ENCODE measurements at places on chromosomes 13 and 19. TPM values are rescaled to one million over a fixed set of nuclear protein-coding genes. Genes with fewer than 3 reads are reported as not detected.

- H3K27me3 ChIP-seq = no peaks in the 10 kb centered on the region
- DNase-seq = no peak
- H3K4me1 ChIP-seq = peaks cover 79% of the 10 kb centered on the region
- peak overlapping the region; percentile 34 for H3K4me3 ChIP-seq
- peak overlapping the region; percentile 50 for H3K27ac ChIP-seq
These were observed 16.3 kb downstream of the LCP1 start for GRCh38 chr13:46165485-46166223.

DNA sequence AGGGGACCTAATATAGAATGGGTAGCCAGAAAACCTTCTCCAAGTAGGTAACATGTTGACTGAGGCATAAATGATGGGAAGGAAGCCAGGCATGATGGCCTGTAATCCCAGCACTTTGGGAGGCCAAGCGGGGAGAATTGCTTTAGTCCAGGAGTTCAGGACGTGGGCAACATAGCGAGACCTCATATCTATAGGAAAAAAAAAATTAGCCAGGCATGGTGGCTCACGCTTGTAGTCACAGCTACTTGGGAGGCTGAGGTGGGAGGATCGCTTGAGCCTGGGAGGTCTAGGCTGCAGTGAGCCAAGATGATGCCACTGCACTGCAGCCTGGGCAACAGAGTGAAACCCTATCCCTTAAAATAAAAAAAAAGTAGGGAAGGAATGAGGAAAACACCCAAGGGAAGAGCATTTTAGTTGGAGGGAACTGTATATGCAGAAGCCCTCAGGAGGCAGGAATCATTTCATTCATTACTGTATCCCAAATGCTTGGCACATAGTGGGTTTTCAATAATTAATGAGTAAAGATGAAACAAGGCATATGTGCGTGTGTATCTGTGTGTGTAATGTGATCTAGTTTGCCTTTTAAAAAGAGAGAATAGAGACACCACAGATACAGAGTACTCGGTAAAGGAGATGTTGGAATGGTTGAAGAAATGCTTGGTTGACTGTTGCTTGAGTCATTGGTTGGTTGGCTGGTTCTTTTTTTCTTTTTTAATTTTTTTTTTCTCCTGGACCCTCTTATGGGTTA, 2.2 kb upstream of the NUP62 start:
- no peak for DNase-seq
- H3K27ac ChIP-seq = peak overlapping the region; percentile 34
- no peak overlapping the region for H3K4me3 ChIP-seq
- peaks cover 50% of the 10 kb centered on the region for H3K4me1 ChIP-seq
- H3K36me3 ChIP-seq = peaks cover 38% of the 10 kb centered on the region

DNA sequence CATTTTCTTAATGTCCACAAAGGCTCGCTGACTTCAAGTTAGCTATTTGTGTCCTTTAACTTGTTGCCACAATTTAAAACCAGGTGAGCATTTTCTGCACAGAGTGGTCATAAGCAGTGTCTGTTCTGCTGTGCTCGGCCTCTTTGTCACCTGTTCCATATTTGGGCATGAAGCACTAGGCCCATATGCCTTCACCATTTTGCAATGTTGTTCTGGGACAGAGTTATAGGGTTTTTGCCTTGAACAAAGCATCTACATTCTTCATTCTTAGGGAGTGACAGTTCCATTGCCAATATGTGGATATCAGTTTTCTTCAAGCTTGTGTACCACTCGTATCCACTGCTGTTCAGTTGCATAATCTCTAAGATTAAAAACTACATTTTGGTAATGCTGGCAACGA, 56.1 kb downstream of the LRCH1 start:
- peaks cover 36% of the 10 kb centered on the region for H3K4me1 ChIP-seq
- H3K4me3 ChIP-seq = no peak overlapping the region
- no peak overlapping the region for H3K27ac ChIP-seq
- no peaks in the 10 kb centered on the region for H3K36me3 ChIP-seq
- H3K27me3 ChIP-seq = no peaks in the 10 kb centered on the region

DNA sequence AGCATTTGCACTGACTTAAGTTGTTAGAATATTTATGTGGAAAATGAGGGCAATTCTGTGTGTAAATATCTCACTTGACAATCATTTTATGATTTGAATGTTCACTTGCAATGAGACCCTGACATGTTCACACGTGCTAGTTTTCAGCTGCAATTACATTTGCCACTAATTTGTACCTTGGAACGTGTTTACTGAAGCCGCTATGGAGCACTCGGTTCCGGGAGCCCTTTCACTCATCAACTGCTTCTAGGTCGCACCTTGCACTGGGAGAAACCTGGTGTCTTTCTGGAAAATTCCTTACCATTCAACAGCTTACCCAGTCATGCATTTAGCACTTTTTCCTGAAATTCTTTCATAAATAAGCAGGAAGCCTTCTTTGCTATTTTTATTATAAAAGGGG, 229.6 kb downstream of the ZIC5 start:
- DNase-seq = no peak
- H3K36me3 ChIP-seq = no peaks in the 10 kb centered on the region
- H3K4me1 ChIP-seq = peaks cover 5% of the 10 kb centered on the region
- no peak overlapping the region for H3K27ac ChIP-seq
- H3K27me3 ChIP-seq = no peaks in the 10 kb centered on the region

MAB21L1 gene
- not detected for total RNA-seq

Measured in activated CD4-positive, alpha-beta T cell treated with anti-CD3 and anti-CD28 coated beads, Interleukin-2, amount 10 ng/mL, durations not matched to agents 7 days and 5 days (primary cell).